Astrocyte (in vitro differentiated cells and primary cell): ENCODE measurements at places on chromosomes 2 and 18.

DNA sequence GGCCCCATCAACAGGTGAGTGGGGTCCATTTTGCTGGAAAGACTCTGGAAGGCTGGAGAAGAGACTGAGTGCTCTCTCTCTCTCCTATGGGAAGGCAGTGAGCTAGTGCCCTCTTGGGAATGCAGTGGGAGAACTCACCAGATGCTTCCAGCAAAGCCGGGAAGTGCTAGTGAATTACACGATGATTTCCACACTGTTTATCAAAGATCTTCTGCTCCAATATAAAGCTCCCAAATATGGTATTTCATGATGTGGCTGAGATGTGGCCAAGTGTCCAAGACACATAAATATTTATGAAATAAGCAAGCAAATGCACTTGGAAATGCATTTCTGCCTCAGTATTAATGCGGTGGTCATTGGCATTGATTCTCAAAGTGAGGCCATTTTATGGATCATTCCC, 135.9 kb downstream of the VAPA start:
- DNase-seq: no peak

DNA sequence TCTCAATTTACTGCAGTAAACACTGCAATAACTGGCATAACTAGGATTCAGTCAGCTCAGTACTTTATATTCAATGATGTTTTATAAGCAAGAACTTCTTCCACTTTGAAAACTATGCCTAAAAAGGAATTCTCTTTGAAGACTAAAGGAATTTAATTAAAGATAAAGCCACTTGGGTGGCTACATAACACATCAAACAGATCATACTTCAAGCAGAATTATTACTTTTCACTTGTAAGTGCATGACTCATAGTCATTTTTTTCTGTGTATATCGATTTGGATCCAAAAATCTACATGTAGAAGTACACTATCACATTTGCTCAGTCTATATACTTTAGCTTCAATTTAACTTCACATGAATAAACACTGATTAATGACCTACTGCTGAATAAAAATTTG, 4.0 kb downstream of the KANSL1L start:
- DNase-seq: peak; percentile 60

DNA sequence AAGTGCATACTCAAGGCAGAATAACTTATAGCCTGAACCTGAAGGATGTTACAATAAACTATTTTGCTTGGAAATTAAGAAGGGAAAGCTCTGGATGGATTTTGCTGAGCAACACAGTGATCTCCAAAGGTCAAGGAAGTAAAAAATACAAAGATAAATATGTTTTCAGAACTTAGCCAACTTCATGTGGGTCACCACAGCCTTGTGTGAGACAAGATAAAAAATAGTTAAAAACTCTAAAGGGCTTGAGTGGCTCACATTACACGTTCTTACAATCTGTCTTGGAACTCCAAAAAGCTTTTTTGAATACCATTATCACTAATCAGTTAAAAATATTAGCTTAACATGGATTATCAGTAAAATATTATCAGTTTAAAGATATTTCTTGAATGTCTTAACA, 28.9 kb upstream of the MTX2 start:
- peak; percentile 45 for DNase-seq

DNA sequence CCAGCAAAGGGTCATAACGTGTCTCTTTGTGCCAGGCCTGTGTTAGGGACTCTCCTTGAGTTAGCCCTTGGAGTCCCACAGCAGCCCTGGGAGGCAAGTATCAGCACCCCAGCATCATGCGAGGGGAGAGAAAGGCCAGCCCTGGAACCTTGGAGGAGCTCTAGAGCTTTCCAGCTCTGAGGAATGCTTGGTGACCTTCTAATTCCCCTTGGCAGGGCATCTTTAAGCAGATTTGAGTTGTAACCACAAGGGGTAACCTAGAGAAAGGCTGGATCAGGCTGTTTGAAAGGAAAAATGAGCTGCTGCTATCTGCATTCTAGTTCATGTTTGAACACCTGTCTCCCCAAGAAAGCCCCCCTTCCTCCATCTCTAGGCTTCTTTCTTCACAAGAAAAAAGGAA, 23.8 kb upstream of the ODC1 start:
- DNase-seq: no peak

- DNase-seq: no peak
These were observed 12.7 kb downstream of the INPP1 start for GRCh38 chr2:190355968-190356644.

GRCh38 chr2:11404376-11405073, 60.1 kb upstream of the ROCK2 start:
- no peak for DNase-seq

DNA sequence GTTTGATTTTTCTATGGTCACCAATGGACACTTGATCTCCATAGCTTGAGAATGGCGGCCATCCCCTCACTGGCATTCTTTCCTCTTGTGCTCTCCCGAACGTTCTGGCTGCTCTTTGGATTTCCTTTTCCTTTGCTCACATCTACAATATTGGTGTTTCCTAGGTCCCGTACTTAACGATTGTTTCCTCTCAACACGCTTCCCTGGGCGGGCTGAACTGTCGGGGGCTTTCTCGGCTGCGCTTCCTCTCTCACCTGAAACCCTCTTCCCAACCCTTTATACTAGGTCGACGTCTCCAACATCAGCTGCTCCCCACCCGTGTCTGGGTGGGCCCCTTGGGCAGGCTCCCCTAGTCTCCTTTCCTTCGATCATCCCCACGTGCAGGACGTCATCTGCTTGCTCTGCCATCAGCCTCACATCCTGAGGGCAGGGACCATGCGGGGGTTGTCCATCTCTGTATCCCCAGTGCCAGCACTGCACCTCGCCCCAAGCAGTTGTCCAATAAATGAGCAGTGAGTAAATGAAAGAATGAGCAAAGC, 634 bp upstream of the DIS3L2 start:
- DNase-seq: no peak

DNA sequence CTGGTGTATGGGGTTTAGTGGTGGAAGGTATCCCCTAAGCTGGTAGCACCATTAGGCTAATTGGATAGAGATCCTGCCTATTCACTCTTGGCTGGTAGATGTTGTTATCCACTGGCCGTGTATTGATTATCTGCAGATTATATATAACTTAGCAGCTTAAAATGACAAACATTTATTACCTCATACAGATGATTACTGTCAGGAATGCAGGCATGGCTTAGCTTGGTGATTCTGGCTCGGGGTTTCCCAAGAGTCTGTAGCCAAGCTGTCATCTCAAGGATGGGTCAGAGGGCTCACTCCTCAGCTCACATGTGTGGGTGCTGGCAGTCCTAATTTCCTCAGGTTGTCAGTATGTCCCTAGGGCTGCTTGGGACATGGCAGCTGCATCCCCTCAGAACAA, 465.8 kb downstream of the PARD3B start:
- DNase-seq: no peak

- peak; percentile 96 for DNase-seq
These were observed 118.0 kb downstream of the PLB1 start for GRCh38 chr2:28613633-28614501.

GRCh38 chr2:7508296-7508943, 591.2 kb downstream of the RNF144A start:
- no peak for DNase-seq

GRCh38 chr2:8234757-8235374, 447.0 kb upstream of the ID2 start:
- DNase-seq: no peak

- DNase-seq: no peak
These were observed 224.8 kb upstream of the ID2 start for GRCh38 chr2:8457092-8457481.
